ENCODE measurements at places on chromosomes 6 and 20.

DNA sequence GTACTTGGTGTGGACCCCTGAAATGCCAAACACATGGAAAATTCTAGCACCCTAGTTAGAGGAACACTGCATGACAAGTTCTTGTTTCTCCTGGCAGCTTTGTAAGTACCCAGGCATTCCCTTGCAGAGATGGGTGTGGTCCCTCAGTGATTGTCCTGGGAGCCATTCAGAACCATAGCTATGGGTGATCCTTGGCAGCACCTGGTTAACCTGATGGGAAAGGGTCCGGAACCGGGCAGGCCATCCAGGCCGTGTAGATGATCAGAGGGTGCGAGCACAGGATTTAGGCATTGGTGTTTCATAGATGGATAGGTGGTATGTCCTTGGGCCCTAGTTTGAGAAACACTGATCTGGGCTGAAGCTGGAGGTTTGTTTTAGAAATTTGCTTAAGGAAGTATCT lies 95.8 kb downstream of the RPP40 start:
- no peak for DNase-seq

GRCh38 chr6:144263786-144264185 lies 21.3 kb upstream of the UTRN start:
- DNase-seq = no peak

DNA sequence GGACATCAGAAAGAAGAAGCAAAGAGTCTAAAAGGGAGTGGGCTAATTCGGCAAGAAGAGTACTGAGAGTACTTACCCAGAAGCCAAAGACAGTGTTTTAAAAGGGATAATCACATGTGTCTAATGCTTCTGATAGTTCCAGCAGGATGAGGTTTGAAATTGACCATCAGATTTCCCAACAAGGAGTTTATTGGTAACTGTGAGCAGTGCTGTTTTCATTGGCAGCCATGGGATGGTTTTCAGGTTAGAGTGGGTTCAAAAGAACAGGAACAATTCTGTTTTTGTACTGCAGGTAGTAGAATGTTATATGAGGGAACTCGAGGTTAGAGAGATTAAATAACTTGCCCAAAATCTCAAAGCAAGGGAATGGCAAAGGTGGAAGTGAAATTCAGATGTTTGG lies 8.5 kb downstream of the RNF217 start:
- DNase-seq = no peak

DNA sequence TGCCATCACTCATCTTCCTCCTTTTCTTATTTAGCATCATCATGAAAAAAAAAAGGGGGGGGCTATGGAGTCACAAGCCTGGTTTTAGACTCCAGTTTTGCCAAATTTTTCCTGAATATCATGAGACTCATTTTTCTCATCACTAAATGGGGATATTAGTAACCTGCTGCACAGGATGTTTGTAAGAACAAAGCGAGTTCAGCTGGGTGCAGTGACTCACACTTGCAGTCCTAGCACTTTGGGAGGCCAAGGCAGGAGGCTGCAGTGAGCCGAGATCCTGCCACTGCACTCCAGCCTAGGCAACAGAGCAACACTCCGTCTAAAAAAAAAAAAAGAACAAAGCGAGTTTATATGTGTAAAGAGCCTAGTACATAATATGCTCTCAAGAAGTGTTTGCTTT lies 82.8 kb downstream of the TFAP2A start:
- DNase-seq = no peak

- DNase-seq = no peak
These were observed 3.9 kb downstream of the FKBP1A start for GRCh38 chr20:1388741-1389483.

DNA sequence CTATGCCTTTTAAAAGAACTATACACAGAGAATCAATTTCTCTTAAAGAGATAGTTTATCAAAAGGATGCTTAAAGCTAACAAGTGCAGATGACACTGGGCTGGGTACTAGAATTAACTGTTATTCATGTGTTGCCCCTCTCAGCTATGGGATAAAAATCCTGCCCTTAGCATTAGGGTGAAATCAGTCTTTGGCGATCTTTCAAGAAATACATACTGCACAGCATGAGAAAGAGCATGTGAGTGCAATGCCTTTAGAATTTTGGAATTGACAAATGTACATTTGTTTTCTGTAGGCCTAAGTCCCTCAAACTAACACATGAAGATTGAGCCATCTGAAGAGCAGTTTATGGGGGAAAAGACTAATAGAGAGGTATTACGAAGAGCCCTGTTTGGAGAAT lies 115.4 kb downstream of the ZFP64 start:
- no peak for DNase-seq

- no peak for DNase-seq
These were observed 62.9 kb downstream of the BMP5 start for GRCh38 chr6:55812509-55812908.

GRCh38 chr6:89977808-89978748 lies 83.8 kb downstream of the GJA10 start:
- DNase-seq = no peak

DNA sequence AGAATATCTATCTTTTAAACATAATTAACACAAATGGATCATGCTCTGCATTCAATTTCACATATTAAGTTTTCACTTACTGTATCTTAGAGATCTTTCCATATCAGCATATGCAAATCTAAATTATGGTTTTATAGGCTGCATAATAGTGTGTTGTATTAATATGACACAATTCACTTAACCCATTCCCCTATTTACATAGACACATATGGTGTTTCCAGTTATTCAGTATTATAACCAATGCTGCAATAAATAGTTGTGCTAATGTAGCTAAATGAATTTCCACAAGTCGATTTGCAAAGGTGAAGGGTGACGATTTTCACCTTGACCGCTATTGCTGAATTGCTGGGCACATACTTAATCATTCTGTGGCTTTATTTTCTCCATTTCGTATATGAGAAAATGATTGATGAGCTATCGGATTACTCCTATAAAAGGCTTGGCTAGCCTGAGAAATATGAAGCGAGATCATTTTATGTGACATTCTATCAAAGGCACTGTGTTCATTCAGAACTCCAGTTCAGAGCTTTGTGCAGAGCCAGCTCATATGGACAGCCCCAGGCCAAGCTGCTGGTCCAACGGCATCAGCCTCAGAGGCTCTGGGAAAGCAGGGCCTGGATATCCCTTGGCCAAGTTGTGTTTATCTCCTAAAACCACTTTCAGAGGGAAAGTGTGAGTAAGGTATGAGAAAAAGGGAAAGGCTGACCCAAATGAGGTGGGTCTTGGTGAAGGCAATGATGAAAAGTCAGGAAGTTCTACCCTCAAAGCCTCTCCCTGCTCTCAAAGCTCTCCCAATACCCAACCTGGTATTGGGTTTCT lies 50.8 kb downstream of the GFOD1 start:
- DNase-seq = no peak

DNA sequence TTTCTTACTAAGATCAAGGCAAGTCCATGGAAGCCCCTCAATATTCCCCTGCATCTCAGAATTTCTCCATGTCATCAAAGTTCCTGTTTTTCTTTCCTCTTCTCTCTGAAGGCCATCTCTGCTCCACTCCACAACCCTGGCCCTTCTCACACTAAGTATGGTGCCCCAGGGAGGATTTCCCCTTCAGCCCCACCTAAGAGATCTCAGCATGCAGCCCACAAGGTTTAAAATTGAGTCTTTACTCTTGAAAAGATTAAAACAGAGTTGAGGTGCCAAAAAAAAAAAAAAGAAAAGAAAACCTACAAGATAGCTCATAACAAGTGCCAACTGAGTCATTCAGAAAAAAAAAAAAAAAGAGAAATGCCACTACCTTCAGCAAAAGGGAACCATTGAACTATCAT lies 36.5 kb upstream of the TNFAIP3 start:
- DNase-seq = no peak

DNA sequence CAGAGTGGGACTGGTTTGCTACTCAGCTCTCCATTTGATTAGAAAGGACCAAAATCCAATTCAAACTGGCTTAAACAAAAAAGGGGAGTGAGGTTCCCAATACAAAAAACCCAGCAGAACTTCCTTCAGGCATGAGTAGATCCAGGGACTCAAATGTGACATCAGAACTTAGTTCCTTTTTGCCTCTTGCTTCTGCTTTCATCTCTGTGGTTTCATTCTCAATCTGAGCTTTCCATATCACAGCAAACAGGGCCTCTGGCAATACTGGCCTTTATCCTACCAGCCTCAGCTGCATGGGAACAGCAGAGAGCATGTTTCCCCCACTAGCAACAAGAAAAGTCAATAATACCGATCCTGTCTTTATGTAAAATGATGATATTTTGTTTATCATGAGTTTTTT lies 28.6 kb upstream of the PRELID3B start:
- no peak for DNase-seq

- DNase-seq = no peak
These were observed 53.9 kb downstream of the AFG1L start for GRCh38 chr6:108348655-108349349.

GRCh38 chr6:167031082-167031709 lies 32.0 kb downstream of the CEP43 start:
- no peak for DNase-seq

- no peak for DNase-seq
These were observed 13.5 kb upstream of the PSMG4 start for GRCh38 chr6:3245216-3245615.

GRCh38 chr6:99032396-99032795 lies 84.7 kb upstream of the FBXL4 start:
- DNase-seq = no peak

DNA sequence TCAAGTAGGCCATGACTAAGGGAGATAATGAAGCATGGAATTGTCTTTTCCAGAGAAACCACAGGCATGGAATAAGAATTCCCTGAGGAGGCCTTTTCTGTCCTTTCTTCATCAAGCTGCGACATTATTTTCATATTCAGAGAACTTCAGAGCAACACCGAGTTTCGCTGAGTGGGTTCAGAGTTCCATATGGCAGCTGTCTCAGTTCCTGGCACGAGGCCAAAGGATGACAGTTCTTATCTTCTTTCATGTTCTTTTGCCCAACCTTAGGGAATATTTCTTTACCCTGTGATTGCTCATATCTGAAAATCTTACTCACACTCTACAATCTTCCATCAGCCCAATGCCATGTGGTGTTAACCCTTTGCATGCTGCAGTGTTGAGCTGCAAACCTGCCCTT lies 135.3 kb upstream of the BMP2 start:
- no peak for DNase-seq

- DNase-seq = no peak
These were observed 101.8 kb downstream of the PREP start for GRCh38 chr6:105301072-105301503.

DNA sequence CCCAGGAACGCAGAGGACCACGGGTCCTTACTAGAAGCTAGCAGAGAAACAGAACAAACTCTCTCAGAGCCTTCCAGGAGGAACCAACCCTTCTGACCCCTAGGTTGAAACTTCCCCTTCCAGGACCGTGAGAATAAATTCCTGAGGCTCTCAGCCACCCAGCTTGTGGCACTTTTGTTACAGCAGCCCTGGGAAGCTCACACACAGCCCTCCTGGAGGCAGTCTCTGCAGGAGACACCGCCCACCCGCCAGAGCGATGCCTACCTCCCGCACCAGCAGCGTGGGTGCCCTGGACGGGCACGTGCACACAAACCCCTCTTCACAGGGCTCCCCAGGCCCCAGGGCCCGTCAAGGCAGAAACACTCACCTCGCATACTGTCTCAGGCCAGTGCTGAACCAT lies 4.2 kb downstream of the RNASET2 start:
- no peak for DNase-seq

DNA sequence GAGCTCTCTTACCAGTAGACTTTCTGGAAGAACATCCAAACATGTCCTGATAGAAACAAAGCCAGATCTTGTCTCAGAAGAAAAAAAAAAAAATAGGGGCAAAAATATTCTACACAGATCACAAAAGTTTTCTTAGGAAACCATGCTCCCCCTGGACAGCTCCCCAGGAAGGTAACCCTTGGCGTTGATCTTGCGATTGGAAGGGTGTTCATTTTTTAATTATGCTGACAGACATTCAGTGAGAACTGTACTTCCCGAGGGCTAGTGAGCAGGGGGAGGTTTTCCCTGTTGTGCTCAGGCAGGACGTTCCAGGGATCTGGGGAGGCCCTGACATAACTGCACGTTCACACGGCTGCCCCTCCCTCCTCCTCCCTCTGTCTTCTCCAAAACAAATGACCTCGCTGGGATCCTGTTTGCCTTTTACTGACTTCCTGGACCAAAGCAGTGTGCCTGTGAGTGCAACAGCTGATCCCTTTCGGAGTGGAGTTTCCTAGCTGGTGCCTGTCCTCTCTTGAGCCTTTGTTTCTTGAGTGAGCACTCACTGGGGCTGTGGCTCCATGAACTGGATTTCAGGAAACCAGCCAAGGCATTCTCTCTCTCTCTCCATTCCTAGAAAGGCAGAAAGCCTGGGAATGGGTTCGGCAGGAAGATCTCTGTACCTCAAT lies 46.7 kb downstream of the MARCKS start:
- DNase-seq = no peak

DNA sequence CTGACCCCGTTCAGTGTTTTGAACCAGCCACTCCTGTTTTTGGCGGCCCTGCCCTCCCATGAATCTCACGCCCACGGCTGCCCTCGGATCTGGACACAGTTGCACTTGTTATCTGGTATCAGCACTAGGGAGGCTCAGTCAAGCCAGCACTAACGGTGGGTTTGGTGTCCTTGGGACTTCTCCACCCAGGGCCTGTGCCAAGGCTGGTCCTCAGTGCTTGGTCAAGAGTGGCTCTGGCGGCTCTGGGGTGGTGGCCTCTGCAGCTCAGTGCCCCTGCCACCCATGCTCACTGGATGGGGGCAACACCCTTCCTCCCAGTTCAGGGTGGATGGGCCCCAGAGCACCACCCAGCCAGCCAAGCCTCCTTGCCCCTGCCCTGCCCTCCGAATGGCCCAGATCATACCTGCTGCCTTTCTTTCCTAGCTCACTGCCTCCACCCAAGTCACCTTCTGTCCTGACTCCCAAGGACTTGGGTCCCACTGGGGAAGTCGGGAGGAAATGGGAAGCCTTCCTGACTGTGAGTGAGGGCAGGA lies 54.7 kb downstream of the SSR1 start:
- DNase-seq = no peak

GRCh38 chr6:146876271-146877151 lies 277.7 kb downstream of the ADGB start:
- no peak for DNase-seq

GRCh38 chr6:9361749-9362148 lies 926.4 kb upstream of the SLC35B3 start:
- no peak for DNase-seq

DNA sequence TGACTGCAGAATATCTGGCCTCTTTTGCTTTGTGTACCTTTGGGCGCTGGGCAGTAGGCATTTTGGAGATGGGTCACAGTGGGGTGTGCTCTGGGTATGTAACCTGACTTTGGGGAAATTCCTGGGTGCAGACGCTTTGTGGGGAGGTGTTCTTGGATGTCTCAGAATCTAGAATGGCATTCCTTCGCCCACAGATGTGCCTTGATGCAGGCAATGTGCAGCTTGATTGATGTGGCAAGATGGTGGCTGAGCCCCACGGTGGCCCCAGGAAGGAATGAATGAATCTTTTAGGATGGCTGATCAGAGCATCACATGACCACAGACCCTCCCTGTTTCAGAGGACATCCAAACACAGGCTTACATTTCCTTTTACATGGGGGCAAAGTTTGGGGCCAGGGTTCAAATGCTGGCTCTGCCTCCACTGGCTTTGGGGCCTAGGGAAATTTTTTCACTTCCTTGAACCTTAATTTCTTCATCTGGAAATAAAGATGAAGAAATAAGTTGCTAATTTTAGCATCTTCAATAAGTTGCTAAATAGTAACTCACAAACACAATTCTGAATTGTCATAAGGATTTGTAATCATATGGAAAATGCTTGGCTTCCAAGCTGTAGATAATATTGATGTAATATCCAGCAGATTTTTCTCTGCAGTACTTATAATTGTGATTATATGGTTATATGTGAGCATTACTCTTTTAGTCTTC lies 5.6 kb downstream of the PPP1R16B start:
- no peak for DNase-seq
